ENCODE measurements at places on chromosomes 5 and 9.

GRCh38 chr9:102650896-102651295 lies 344.2 kb upstream of the CYLC2 start:
- DNase-seq, result no peak

GRCh38 chr9:122779181-122779580 lies 9.6 kb upstream of the OR5C1 start:
- no peak for DNase-seq

GRCh38 chr5:100595152-100595811 lies 60.1 kb downstream of the FAM174A start:
- no peak for DNase-seq

GRCh38 chr9:121498150-121498486 lies 1.5 kb downstream of the GGTA1 start:
- no peak for DNase-seq

DNA sequence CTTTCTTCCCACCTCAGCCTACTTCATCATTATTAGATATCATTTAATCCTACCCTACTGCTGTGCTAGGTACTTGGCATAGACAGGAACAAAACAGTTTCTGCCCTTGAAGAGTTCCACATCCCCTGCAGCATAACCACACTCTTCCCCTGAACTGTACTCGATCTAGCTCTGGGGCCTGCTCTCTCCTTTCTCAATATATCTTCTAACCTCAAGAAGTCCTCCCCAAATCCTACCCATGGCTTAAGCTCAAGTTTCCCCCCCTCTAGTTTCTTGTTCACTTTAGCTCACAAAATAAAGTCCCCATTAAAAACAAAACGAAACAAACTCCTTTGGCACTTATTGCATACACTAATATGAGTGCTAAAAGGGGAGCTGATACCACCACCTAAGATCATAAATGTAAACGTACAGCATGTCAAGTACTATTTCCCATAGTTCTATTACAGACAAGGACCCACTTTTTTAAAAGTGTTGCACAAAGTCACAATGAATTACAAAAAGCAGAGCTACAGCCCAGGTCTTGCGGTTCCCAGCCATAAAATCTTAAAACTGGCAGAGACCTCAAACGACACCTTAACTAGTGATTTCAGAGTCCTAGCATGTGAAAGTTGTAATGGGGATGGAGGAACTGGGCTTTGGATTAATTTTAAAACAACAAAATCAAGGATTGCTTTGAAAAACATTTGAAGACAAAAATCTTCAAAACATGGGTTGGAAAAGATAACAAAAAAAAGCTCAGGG lies 80.7 kb downstream of the PTPDC1 start:
- no peak for DNase-seq

DNA sequence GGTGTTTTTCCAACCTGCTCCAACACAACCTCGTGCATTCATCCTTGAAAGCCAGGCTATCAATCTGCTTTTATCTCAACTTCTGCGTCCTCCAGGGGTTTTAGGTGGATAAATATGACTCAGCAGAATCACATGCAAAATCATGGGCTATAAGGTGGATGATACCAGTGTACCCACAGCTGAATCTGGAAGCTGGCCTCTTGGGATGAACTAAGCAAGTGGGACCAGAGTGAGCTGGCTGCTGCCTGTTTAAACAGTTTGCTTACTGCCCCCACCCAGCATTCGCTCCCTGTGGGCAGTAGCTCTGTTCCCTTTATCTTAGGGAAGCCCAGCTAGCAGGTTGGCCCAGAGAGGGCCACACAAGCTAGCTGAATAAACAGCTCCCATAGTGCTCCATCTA lies 194.0 kb downstream of the CRB2 start:
- no peak for DNase-seq

GRCh38 chr9:37436540-37436939 lies 14.0 kb downstream of the GRHPR start:
- no peak for DNase-seq

DNA sequence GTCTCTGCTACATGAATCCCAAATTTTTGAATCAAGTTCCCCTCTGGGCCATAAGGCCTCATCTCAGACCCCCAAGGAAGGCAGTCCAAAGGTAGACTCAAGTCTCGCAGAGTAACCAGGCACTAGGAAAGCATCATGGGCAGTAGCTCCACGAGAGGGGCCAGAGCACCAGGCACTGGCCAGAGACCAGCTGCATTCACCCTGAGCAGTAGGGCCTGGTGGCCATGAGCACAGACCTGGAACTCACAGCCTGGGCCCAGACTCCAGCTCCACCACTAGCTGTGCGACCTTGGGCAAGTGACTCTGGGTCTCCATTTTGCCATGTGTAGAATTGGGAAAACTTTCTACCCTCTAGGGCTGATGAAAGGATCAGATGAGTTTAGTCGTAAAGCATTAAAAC lies 28.5 kb downstream of the NANS start:
- DNase-seq, result no peak

- no peak for DNase-seq
Observed at GRCh38 chr5:53476531-53477480, 3.6 kb upstream of the FST start.

DNA sequence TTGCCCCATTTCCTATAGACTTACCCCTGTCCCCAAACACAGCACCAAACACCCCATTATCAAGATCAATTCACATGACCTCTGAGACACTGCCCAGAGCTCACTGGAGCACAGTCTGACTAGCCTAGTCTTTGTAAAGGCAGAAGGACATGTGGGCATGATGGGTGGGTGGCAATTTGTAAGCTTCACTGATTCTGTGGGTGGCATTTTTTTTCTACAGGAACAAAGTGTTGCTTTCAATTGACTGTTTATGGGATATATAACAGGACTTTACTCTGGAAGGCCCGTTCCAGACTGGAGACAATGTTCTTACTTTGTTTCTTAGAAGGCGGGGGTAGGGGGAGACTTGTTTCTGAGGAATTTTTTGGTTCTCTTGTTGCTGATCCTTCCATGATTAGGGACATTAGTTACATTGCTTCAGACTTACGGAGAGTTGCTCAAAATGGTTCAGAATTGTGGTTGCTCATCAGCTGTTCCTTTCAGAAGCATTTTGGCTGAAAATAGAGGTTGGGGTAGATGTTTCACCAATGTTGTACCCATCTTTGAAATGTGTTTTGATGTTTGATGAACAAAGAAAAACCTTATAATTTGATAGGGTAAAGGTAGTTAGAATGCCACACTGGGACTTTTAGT lies 20.2 kb downstream of the NNT start:
- DNase-seq, result no peak

DNA sequence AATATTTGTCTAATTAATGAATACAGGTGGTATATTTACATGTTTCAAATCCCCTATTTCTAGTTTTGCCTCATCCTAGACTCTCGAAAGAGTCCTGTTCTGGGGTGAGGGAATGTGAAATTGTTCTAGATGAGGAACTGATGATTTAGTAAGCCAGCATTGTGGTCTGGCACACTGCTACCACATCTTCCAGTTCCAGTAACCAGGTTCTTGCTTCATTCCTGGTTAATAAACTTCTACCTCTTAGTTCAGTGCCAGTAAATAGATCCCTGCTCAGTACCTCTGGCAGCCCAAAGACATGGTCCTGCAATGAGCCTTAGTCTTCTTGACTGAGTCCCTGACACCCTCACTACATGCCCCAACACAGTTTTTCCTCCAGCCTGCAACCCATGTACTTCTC lies 207.7 kb downstream of the SREK1 start:
- DNase-seq, result no peak

- DNase-seq, result no peak
Observed at GRCh38 chr5:137565450-137565849, 66.3 kb upstream of the SPOCK1 start.

DNA sequence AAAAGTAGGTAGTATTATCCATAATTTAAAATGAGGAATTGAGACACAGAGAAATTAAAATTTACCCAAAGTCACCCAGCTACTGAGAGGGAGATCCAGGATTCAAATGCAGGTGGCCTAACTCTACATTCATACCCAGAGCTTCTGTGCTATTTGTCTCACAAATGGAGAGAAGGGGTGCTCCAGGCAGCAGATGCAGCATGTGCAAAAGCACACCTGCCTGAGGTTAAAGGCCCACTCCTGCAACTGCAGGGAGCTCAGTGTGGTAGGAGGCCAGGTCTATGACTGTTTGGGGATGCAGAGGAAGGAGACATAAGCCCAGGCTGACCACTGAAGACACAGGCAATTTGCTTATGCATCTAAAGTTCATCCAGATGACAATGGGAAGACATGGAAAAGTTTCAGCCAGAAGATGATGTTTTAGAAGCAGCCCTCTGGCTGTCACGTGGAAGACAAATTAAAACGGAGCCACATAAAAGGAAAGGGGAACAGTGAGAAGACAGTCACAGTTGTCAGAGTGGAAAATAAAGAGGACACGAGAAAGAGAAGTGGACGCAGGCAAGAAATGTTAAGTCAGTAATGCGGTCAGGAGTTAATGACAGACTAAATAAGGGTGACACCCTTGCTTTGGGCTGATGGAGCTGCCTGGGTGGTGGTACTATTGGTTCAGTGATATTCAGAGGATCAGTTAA lies 214.7 kb downstream of the EBF1 start:
- DNase-seq, result no peak

DNA sequence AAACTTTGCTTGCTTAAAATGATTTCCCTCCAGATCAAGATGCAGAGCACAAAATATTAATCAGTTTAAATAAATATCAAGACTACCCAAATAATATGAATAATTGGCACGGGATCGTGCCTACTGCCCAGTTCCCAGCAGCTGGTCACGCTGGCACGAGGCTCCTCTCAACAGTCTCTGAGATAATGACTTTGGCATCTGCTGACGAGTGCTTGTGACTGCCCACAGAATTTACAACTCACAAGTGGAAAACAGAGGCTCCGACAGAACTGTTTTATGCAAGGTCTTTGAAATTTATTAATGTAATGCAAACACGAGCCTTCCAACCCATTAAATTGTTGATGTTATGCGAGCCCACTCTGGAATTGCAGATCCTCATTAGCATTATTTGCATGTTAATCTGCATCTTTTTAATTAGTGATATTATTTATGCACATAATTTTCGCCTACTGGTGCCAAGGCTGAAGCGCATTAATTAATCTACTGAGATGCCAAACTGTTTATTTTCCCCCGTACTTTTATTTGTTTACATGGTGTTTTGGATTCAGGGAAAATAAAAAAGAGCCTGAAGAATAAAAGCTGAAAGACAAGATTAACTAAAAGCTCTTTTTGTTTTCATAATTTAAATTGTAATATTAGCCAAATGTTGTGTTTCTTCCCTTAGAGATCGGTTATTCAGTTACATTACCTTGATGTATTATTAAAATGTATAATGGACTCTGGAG lies 369.3 kb upstream of the IRX1 start:
- DNase-seq, result no peak

DNA sequence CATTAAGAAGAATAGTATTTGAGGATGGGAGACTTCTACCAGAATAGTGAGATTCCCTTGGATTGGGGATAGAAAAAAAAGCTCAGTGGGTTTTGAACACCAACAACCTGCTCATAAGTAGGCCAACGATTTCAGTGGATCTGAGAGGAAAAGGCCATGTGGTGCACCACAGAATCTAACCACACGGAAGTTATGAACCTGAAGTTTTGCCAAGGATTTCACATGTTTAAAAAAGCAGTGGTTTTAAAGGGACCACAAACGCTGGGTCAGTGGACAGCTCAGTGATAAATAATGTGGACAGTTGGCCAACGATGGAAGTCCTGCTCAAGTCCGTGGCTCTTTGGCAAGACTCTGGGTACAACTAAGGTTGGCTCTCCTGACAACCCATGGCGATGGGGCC lies 107.2 kb upstream of the TXNDC8 start:
- DNase-seq, result no peak
